H9 (cell line): ENCODE measurements at places on chromosomes 4 and X.
A peak's percentile ranks its signal among the peaks of the same experiment; 100 is the strongest.

DNA sequence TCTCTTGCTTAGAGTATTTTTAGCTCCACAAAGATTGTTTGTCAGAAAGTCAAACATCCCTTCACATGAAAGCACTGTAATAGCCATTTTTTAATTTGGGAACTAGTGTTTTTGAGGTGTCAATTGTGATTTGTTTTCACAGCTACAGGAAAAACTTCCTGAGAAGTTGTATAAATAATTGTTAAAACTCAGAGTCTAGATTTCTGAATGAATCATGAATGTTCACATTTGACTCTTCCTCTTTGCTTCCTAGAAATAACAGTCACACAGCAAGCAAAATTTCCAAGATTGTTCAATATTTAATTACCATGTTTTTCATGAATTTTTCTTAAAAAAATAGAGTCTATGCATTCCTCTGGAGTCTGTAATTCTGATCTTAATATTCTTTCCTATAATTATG is 156.9 kb upstream of the SLC7A11 start:
- no peak for DNase-seq

DNA sequence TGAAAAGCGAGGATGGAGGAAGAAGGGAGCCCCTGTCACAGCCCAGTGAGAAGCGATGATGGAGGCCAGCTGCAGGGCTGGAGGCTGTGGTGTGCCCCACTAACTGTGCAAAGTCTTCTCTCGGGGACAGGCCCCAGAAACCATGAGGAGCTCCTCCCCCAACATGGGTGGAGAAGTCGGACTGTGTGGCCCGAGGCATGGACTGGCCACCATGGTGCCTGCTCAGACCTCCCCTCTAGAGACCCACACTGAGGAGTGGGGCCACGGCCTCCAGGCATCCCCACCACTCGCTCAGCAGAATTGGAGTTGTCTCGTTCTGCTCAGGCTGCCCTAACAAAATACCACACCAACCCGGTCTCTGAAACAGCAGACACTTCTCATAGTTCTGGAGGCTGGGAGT is 12.2 kb upstream of the PDE6B start:
- no peak for DNase-seq

GRCh38 chr4:183253451-183253850 is 66.6 kb downstream of the CLDN22 start:
- no peak for DNase-seq

GRCh38 chr4:185086053-185086452 is 57.0 kb upstream of the SLC25A4 start:
- peak; percentile 60 for DNase-seq

GRCh38 chrX:33001107-33001506 is 210.2 kb downstream of the DMD start:
- DNase-seq = no peak

GRCh38 chrX:130543603-130544325 is 142.0 kb downstream of the RBMX2 start:
- no peak for DNase-seq

DNA sequence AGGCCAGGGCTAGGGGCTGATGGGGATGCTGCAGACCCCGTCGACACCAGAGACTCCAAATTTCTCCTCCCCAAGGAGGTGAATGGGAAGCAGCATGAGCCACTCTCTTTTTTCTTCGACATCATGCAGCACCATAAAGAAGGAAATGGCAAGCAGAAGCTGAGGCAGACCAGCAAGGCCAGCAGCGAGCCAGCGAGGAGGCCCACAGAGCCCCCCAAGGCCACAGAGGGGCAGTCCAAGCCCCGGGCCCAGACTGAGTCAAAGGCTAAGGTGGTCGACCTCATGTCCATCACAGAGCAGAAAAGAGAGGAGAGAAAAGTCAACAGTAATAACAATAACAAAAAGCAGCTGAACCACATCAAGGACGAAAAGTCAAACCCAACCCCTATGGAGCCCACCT is 56.1 kb downstream of the TNIP2 start:
- no peak for DNase-seq

DNA sequence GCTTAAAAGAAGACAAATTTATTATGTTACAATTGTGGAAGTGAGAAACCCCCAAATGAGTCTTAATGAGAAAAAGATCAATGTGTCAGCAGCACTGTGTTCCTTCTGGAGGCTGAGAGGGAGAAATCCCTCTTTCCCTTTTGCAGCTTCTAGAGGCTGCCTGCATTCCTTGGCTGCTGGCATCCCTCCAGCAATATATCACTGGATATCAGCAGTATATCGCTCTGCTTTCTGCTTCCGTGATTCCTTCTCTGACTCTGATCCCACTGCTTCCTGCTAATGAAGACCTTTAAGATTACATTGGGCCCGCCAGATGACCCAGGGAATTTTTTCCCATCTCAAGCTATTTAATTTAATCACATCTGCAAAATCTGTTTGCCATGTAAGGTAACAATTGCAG is 1008.0 kb downstream of the RAPGEF2 start:
- no peak for DNase-seq

- DNase-seq = no peak
These were observed 19.4 kb downstream of the MTTP start for GRCh38 chr4:99593781-99594641.

DNA sequence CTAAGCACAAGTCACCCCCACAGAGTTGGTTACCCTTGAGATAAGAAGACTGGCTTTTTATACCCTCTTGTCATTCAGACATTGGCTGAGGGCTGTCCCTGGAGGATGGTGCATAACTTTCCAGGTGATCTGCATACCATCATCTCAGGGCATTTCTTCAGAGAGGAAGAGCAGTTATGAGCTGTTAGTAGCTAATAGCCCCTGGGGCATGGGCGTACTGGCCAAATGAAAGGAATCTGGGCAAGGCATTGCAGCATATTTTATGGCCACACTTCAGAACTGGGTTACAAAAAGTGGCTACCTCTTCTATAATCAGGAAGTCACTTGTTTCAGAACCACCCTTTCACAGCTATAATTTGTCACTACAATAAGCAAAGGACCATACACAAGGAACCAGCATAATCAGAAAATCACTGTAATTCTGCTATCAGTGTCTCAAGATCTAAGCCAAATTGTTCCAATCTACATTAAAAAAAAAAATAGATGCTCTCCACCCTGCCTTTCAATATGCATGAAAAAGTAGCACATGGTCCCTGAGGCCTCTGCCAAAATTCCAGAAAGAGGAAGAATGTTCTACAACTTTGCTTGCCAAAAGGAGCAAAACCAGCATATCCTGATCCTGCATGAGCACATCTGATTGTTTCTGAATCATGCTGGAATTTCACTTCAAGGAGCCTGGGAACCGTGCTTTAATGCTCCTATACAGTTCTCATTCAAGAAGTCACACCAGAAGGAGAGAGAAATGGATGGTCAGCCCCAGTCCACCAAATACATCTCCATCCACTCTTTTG is 92.0 kb downstream of the TMEM144 start:
- DNase-seq = no peak

DNA sequence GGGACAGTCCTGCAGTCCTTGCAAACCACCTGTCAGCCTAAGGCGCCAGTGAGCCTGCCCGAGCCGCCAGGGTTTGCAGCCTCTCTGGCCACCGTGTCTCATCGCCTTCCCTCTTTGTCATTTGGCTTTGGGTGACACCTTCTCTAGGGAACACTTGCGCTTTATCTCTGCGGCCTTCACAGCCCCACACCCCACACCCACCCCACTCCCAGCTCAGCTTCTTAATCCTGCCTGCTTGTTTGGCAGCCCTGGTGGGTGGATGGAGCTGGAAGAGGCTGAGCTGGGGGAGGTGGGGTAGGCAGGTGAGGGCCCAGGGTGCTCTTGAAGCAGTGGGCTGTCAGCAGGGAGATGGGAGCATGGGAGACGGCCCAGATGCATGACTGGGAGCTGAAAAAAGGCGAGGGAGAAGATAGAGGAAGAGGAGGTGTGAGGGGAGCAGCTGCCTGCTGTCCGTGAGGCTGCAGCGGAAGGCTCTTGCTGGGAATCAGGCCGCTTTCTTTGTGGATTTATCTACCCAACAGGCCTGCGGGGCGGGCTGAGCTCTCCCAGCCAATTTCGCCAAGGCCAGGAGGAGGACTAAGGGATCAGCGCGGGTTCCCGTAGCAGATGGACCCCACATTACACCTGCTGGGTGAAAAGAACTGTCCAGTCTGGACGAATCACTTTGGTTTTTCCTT is 97.5 kb upstream of the STOX2 start:
- DNase-seq = no peak

DNA sequence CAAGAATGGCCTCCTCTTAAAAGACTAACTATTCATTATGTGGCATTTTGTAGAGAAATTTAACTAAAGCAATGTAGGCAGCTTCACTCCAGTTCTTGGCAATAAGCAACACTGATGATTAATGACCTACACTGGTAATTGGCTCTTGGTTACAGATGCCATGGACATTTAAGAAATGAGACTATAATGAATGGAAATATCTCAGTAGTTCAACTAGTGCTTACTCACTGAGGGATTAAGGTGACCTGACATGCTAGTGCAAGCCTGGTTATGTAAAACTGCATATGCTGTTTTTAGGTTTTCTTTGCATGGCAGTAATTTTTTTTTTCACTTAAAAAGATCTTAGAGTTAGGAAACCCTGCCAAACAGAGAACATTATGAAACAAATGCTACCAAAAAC is 152.7 kb upstream of the AADAT start:
- no peak for DNase-seq

- no peak for DNase-seq
These were observed 39.4 kb downstream of the NOCT start for GRCh38 chr4:139054791-139055505.

DNA sequence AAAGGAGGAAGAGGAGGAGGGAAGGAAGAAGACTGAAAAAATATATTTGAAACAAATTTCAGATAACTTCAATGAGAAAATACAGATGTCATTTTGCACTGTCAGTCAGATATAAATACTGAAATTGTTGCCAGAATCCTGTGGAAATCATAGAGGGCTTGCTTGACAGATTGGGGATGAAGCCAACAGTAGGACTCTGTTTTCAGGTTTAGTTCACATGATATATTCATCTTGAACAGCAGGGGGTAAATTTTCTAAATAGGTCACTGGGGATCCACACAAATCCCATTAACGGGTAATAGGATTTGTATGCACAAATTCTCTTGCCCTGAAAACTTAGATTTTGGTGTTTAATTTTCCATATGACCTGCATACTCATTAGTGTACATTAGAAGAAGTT is 103.3 kb upstream of the PCDH18 start:
- DNase-seq = no peak
